Pancreas (tissue), 10 donors: ENCODE measurements at places on chromosomes 2 and 18. TPM values are rescaled to one million over a fixed set of nuclear protein-coding genes. Genes with fewer than 3 reads are reported as not detected.

- DNase-seq: peak; percentile 71
Measured at GRCh38 chr2:226835420-226835795, 446 bp upstream of the RHBDD1 start.

GRCh38 chr18:48554610-48555400, 16.0 kb downstream of the CTIF start:
- no peak for DNase-seq

DNA sequence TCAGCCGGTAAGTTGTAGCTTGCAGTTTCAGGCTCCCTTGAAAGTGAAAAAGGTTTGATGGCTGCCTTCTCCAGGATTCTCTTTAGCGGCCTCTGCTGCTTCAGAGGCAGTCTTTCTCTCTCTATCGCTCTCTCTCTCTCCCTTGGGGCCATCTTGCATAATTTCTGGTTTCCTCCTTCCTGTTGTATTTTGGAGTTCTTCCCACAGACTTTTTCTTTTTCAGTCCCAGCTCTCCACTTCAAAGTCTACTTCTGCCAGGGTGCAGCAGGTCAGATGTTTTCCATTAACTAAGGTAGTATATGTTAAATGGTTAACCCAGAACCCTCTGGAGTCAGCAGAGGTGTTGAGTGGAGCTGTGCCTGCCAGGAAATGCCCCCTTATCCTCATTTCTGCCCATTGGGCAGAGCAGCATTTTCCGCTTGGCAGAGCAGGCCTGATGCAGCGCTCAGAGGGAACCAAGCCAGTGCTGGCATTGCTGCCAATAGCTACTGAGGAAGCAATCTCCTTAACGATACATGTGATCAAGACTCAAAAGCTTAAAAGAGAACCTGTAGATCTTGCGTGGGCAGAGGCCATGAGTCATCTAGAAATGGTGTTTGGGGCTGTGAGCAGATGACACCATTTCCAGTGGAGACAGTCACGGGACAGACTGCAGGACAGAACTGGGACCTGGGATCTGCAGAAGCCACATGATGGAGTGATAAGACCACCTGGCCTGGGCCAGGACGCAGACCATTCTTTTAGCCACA, 20.8 kb downstream of the DBI start:
- no peak for DNase-seq

- DNase-seq: no peak
Measured at GRCh38 chr2:174846941-174847938, 83.0 kb upstream of the CHRNA1 start.

DNA sequence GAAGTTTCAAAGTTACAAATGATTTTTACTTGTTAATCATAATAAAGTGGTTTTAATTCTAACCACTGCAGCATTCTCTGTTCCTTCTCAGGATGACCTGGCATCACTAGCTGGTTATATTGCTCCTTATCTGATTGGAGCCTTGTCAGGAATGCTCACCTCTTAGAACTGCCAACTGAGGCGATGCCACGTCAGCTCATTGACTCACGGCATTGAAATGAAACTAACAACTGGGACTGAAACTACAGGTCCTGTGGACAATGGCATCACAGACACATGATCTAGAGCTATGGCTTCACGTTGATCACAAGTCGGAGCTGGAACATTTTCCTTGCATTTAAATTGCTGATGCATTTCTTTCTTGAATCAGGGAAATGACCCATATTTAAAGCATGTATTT, 54.9 kb upstream of the MAP2 start:
- peak; percentile 62 for DNase-seq

The PJVK gene
- polyA plus RNA-seq: 7.1 TPM
